NCI-H2171 treated with DMSO at 0.1 percent for 48 hours (cell line): ENCODE measurements at places on chromosomes 7 and 10.

- DNase-seq, result no peak
Measured at GRCh38 chr10:4136121-4136520, 351.1 kb upstream of the KLF6 start.

- DNase-seq, result no peak
Measured at GRCh38 chr7:47307311-47307710, 274.6 kb downstream of the TNS3 start.

GRCh38 chr7:68613897-68614296 is 984.4 kb upstream of the AUTS2 start:
- no peak for DNase-seq

GRCh38 chr10:3622427-3622826 is 162.6 kb downstream of the KLF6 start:
- no peak for DNase-seq

- DNase-seq, result no peak
Measured at GRCh38 chr10:116748041-116748440, 5.7 kb upstream of the HSPA12A start.

DNA sequence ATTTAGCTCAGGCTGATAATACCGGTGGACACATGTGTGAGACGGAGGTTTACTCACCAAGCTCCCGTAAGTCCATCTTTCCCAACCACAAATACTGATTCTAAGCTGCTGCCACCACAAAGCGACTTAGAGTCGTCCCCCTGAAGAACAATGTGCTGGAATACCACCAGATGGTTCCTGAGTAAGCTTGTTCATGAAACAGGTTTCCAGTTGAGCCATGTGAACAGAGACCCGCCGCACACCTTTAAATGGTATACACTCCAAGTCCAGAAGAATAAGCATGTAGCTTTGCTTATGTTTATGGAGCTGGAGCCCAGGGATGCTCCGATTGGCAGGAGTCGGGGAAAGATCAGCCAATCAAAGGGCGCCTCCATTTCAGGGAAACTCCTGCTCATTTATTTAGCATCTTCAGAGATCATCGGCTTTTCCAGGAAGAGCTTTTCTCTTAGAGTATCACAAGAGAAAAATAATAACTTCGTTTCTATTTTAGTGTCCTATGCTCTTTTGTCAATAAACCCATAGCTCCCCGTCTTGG is 261.6 kb upstream of the AOAH start:
- DNase-seq, result peak; percentile 88

DNA sequence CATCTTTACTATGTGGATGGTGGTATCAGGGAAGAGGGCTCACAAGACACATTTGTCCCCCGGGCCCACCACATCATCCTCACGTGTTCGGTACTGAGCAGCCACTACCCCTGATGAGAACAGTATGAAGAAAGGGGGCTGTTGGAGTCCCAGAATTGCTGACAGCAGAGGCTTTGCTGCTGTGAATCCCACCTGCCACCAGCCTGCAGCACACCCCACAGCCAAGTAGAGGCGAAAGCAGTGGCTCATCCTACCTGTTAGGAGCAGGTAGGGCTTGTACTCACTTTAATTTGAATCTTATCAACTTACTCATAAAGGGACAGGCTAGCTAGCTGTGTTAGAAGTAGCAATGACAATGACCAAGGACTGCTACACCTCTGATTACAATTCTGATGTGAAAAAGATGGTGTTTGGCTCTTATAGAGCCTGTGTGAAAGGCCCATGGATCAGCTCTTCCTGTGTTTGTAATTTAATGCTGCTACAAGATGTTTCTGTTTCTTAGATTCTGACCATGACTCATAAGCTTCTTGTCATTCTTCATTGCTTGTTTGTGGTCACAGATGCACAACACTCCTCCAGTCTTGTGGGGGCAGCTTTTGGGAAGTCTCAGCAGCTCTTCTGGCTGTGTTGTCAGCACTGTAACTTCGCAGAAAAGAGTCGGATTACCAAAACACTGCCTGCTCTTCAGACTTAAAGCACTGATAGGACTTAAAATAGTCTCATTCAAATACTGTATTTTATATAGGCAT is 9.1 kb upstream of the CSGALNACT2 start:
- no peak for DNase-seq

DNA sequence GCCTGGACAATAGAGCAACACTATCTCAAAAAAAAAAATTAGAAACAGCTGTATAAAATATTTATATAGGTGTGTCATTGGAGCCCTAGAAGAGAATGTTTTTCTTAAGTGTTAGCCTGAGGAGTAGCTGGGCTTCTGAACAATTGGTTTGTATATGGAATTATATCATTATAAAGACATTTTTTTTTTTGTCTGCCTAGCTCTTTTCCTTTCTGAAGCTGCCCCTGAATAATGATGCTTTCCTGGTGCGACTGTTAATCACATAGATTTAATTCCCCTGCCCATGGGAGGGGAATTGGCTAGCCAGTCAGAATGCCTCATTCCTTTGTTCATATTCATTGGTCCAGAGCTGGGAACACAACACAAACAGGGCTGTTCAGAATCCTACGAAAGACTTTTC is 13.9 kb upstream of the ABCC2 start:
- no peak for DNase-seq

- DNase-seq, result no peak
Measured at GRCh38 chr7:122485856-122486255, 181.3 kb upstream of the FEZF1 start.

GRCh38 chr10:126929391-126929790 is 24.2 kb downstream of the DOCK1 start:
- DNase-seq, result no peak

DNA sequence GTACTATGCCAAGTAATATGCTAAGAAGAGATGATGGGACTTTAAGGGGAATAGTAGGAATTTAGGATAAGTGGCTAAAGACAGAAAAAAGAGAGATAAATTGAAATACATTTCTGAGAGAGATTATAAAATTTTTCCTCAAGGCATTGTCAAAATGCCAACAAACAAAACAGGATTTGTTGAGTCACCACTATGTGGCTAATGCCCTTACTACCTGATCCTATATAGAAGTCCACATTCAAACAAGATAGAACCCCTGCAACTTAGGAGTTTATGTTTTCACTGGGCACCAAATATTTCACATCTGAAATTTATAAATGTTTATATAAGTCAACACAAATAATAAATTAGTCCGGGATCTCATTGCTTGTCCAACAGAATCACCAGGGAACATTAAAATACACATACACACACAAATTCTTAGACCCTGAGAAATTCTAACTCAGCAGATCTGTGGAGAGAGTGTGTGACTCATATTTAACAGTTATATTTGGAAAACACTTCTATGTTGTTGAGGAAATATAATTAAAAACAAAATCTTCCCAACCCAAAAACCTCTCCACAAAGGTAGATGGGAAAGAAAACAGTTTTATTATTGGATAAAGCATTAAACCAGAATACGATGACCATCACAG is 154.3 kb downstream of the PPP1R3A start:
- no peak for DNase-seq

- no peak for DNase-seq
Measured at GRCh38 chr10:12628964-12629766, 279.8 kb downstream of the CAMK1D start.

DNA sequence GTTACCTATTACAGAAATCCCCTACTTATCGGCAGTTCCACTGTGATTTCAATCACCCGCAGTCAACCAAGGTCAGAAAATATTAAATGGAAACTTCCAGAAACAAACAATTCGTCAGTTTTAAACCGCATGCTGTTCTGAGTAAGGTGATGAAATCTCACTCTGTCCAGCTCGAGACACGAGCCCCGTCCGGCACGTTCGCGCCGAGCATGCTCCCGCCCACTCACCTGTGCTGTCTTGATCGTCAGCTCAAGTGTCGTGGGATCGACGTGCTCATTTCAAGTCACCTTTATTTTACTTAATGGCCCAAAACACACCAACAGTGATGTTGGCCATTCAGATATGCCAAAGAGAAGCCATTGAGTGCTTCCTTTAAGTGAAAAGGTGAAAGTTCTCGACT is 21.2 kb downstream of the ESYT2 start:
- no peak for DNase-seq

DNA sequence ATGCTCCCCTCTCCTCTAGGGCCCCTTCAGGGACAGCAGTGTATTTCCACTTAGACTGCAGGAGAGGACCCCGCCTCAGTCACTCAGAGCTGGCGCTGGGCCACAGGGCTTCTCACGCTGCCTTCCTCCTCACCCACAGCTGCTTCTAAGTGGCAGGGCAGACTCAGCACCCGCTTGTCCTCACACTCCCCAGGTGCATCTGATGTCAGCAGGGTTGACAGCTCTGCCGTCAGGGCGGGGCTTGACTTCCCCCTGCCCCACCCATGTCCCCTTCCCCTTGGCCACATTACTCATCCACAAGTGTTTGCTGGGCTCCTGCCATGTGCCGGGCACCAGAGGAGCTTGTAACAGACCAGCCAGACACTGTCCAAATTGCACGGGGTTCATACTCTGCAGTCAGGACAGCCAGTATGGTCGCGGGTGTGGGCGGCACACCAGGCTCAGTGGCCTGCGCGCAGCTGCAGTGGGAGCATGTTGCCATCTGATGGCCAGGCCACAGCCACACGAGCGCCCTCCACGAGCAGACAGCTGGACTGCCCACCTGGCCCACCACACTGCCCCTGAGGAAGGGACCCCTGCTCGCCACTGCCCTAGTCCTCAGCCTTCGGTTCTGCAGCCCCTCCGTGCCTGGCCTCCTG is 29.3 kb upstream of the TTYH3 start:
- peak; percentile 62 for DNase-seq

DNA sequence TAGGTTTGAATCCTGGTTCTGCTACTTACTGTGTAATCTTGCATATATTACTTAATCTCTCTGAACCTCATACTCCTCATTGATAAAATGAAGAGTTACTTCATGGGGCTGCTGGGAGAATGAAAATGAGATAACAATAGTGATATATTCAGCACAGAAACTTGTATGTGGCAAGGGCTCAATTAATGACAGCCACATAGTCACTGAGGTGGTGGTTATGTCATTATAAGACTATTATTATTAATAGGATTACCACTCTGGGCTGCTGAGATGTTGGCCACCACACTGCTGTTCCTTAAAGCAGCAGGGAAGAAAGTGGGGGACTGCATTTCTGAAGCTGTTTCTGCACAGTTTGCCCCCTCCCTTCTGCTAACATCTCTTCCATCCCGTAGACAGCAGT is 100.4 kb upstream of the PDLIM1 start:
- no peak for DNase-seq

- DNase-seq, result no peak
Measured at GRCh38 chr7:14047709-14048399, 58.4 kb upstream of the ETV1 start.

- DNase-seq, result no peak
Measured at GRCh38 chr7:45365341-45365740, 207.8 kb downstream of the RAMP3 start.

GRCh38 chr7:47441796-47442604 is 139.9 kb downstream of the TNS3 start:
- DNase-seq, result no peak

DNA sequence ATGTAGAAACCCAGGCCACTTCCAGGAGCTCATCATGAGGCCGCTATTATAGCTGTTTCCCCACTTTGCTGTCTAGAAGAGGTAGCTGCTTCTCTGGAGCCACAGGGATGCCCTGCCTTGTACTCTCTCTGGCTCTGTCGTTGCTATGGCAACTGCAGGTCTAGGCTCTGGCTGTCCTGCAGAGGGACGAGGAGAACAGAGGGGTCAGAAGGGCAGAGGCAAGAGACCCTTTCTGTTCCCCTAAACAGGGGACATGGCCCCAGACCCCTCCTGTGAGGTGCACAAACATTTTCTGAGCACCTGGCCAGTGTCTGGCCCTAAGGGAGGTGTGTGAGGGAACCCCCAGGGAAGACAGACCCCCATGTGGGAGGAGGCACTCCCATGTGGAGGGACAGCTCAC is 31.4 kb downstream of the ITPRIP start:
- no peak for DNase-seq

DNA sequence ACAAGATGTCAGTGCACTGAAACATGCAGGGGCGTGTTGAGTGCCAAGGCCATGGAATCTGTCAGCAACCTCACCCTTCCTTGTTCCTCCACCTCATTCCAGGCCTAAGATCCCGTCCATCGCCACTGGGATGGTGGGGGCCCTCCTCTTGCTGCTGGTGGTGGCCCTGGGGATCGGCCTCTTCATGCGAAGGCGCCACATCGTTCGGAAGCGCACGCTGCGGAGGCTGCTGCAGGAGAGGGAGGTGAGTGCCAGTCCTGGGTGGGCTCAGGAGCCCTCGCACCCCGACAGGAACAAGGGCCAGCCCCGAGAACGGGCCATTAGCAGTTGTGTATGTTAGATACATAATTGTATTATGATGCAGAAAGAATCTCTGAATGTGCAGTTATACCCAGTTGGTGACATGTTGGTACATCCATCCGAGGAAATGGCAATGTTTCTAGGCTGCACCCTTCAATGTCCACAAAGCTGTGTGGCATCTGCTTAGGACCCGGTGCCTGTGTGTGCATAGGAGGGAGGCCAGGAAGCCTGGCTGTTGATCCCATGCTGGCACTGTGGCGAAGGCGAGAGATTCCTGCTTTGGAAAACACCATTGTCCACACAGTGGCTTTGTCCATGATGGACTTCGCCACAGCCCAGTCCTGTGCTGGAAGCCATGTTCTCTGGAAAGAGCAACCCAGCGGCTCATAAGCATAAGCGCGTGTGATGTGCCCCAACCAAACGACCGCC is 154.2 kb downstream of the EGFR start:
- DNase-seq, result no peak

DNA sequence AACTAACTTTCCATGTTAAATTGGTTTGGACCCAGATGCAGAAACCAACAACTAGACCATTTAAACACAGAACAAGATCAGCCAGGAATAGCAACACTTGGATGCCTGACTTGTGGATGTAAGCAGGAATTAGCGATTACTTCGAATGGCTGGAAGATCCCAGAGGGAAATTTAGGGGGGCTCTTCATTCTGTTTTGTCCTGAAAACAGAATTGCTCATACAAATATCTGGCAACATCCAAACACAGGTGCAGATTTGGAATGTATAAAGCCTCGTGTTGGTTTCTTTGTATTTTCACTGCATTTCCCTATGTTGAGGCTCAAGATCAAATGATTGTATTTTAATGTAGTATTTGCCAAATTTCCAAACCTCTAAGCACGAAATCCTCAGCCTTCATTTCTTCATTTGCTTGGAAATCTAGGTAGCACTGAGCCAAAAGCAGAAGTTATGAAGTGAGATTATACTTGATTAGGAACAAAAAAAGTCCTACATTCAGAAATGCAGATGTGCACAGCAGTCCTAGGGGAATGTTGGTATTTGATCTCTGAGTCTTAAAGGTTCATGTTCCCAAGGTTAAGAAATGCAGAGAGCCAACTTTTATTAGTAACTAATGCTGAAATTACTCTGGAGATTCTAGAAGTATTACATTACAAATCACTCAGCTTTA is 248.7 kb upstream of the TCF7L2 start:
- no peak for DNase-seq
